ENCODE measurements at places on chromosomes 2 and 18.

GRCh38 chr2:75074708-75075107, 116.3 kb downstream of the POLE4 start:
- DNase-seq, result no peak

- DNase-seq, result no peak
Observed at GRCh38 chr2:142347751-142348150, 216.9 kb upstream of the LRP1B start.

- DNase-seq, result no peak
Observed at GRCh38 chr2:165594935-165595255, 125.4 kb downstream of the CSRNP3 start.

DNA sequence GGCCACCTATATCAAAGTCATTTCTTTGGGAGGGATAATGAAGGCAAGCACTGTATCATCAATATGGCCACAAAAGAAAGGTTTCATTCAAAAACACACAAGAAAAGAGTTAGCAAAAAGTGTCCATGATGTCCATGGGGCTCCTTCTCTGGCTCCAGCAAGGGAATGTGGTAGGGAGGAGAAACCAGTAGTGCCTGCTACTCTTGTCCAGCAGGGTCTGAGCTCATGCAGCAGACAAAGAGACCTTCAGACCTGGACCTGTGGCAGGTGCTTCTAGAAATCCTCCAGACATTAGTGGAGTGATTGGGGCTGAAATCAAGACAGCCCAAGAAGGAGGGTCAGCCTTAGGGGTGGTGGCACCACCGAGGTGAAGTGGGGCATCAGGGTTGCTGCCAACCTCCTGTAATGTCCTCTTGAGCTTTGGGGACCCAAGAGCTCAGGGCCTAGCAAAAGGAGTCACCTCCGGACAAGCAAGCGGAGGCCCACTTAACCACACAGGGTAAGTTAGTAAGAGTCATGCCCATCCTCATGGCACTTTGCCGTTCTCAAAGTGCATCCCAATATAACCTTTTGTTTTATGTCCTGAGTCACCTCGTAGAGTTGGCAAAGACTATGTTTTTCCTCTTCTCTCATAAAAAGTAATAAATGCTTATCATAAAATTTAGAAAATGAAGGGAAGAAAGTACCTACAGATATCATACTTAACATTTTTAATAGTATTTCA, 112.6 kb upstream of the YPEL5 start:
- no peak for DNase-seq

Data from SK-N-DZ (cell line).